ENCODE measurements at places on chromosomes 4 and X. TPM values are rescaled to one million over a fixed set of nuclear protein-coding genes. Genes with fewer than 3 reads are reported as not detected.

Gene PFKFB1
- total RNA-seq, result 0.78 TPM

Gene GPC3
- total RNA-seq, result 0.20 TPM

Gene CTSO
- 12.9 TPM for total RNA-seq

Gene INPP4B
- total RNA-seq, result 76.7 TPM

Gene HEPH
- total RNA-seq, result not detected

Gene SMIM10
- total RNA-seq, result not detected

Gene CSAG2
- total RNA-seq, result not detected

Gene RPA4
- 0.41 TPM for total RNA-seq

Gene GABRG1
- not detected for total RNA-seq

Gene COL4A6
- not detected for total RNA-seq

Gene TMSB15A
- total RNA-seq, result not detected

Gene SPANXC
- not detected for total RNA-seq

Gene NEUROG2
- total RNA-seq, result not detected

Gene SLIT2
- total RNA-seq, result not detected

Gene GAGE12H
- not detected for total RNA-seq
